ENCODE measurements at places on chromosomes 4 and X. TPM values are rescaled to one million over a fixed set of nuclear protein-coding genes. Genes with fewer than 3 reads are reported as not detected.

The CAPN6 gene
- total RNA-seq = not detected

The FAM184B gene
- total RNA-seq = 0.10 TPM

The SAT1 gene
- 62.1 TPM for total RNA-seq

The NLRP2B gene
- not detected for total RNA-seq

The BEX4 gene
- total RNA-seq = not detected

The PNMA6F gene
- not detected for total RNA-seq

The AASDH gene
- 4.8 TPM for total RNA-seq

The SLITRK2 gene
- total RNA-seq = not detected

The LANCL3 gene
- 0.62 TPM for total RNA-seq

The IL3RA gene
- total RNA-seq = not detected
